ENCODE measurements at places on chromosomes 6 and 20.
A peak's percentile ranks its signal among the peaks of the same experiment; 100 is the strongest.

DNA sequence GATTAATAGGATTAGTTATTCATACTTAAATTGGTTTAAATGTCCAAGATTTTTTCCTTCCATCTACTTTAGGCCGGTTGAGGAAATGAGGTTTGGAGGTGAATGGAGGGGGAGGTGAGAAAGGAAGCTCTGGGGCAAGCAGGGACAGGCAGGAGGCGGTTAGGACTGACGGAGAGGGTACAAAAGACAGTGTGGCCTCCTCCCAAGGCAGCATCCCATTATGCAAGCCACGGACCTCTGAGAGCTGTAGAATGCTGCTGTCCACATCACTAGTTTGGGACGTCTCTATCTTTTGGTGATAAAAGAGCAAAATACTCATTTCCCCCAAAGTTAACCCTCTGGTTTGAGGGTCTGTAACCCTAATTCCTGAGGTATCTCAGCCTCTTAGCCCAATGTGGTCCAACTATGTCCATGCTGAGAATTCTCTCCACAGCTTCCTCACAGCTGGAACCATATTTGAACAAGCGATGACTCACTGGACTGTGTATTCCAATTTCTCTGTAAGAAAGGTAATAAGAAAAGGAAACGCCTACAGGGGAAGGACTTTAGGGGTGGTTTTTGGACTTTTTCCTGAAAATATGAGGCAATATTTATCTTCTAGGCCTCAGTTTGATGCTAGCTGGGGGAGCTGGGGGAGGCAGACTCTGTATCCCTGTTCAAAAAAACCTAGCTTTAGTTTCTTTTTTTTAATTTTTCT lies 172.2 kb downstream of the TFAP2B start:
- H3K36me3 ChIP-seq: no peaks in the 10 kb centered on the region
- DNase-seq: no peak
- no peak overlapping the region for H3K27ac ChIP-seq
- H3K4me1 ChIP-seq: no peaks in the 10 kb centered on the region
- H3K27me3 ChIP-seq: no peaks in the 10 kb centered on the region

- peaks cover 65% of the 10 kb centered on the region for H3K27me3 ChIP-seq
- H3K27ac ChIP-seq: no peak overlapping the region
- no peaks in the 10 kb centered on the region for H3K36me3 ChIP-seq
- DNase-seq: no peak
- peaks cover 7% of the 10 kb centered on the region for H3K4me1 ChIP-seq
- no peak overlapping the region for H3K4me3 ChIP-seq
Observed at GRCh38 chr20:50446351-50447101, 63.7 kb upstream of the PTPN1 start.

DNA sequence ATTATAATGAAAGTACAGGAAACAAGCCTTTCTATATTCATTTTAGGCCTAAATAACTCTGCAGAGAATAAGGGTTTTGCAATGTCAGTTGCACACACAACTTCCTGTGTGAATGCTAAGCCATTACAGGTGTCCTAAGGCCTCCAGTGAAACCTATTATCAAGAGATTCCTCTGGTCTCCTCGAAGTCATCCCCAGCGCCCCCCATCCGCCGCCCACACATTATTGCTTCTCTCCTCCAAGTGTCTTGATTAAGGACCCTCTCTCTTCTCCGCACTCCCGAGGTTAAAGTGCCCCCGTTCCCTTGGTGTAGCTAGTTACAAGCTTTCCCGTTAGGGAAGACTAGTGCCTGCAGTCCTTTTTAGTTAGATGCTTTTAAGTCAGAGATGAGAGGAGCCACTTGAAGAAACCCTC lies 1.3 kb downstream of the HIVEP2 start:
- peaks cover 56% of the 10 kb centered on the region for H3K4me1 ChIP-seq
- peaks cover 50% of the 10 kb centered on the region for H3K36me3 ChIP-seq
- peak overlapping the region; percentile 96 for H3K4me3 ChIP-seq
- peak overlapping the region; percentile 99 for H3K27ac ChIP-seq

DNA sequence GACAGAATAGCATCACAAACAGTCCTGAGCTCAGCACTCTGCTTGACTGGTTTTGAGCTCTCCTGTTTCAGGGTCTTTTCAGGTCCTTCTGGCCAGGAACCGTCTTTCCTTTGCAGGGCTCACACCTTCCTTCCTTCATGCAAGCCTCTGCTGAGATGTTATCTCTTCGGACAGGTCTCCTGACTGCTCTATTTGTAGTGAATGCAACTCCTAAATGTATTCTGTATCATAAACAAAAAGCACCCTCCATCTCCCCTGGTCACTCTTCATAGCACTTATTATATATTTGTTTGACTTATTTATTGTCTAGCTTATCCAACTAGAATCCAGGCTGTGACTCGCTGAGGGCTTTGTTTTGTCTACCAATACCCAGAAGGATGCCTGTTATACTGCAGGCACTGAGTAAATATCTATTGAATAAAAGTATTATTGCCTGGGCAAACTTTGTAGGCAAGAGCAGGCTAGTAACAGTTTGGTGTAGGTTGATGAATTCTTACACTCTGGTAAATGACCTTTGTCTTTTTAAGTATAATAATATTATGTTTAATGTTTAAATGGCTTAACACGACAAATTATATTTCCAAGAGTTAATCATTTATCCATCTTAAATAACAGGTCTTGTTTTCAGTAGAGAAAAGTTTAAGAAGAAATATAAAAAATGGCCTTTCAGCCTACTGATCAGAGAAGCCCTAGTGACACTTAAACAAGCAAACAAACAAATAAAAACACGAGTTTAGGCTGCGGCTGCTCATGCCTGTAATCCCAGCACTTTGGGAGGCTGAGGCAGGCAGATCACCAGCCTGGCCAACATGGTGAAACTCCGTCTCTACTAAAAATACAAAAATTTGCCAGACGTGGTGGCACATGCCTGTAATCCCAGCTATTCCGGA lies 199.7 kb downstream of the BCAS1 start:
- peaks cover 59% of the 10 kb centered on the region for H3K4me1 ChIP-seq
- no peak for DNase-seq
- H3K27ac ChIP-seq: no peak overlapping the region
- peaks cover 19% of the 10 kb centered on the region for H3K36me3 ChIP-seq

- no peak for DNase-seq
- no peak overlapping the region for H3K27ac ChIP-seq
- peaks cover 53% of the 10 kb centered on the region for H3K36me3 ChIP-seq
- H3K27me3 ChIP-seq: no peaks in the 10 kb centered on the region
Observed at GRCh38 chr6:82196161-82196560, 51.4 kb downstream of the IBTK start.

DNA sequence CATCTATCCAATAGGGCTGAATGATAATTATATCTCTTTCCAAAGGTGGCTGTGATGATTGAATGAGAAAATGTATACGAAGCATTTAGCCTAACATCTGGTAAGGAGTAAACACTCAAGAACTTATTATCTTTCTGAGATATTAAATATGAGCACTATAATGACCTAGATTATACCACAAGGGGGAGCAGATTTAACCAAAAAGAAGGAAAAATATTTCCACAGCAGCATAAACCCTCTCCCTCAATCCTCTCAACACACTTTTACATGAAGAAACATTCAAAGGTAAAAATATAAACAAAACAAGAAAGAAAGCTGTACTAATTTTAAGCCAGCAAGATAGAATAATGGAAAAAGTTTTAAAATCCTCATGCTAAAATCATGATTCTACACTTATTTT lies 68.4 kb downstream of the SHPRH start:
- no peaks in the 10 kb centered on the region for H3K27me3 ChIP-seq
- H3K4me3 ChIP-seq: no peak overlapping the region
- peaks cover 11% of the 10 kb centered on the region for H3K36me3 ChIP-seq
- no peaks in the 10 kb centered on the region for H3K4me1 ChIP-seq

DNA sequence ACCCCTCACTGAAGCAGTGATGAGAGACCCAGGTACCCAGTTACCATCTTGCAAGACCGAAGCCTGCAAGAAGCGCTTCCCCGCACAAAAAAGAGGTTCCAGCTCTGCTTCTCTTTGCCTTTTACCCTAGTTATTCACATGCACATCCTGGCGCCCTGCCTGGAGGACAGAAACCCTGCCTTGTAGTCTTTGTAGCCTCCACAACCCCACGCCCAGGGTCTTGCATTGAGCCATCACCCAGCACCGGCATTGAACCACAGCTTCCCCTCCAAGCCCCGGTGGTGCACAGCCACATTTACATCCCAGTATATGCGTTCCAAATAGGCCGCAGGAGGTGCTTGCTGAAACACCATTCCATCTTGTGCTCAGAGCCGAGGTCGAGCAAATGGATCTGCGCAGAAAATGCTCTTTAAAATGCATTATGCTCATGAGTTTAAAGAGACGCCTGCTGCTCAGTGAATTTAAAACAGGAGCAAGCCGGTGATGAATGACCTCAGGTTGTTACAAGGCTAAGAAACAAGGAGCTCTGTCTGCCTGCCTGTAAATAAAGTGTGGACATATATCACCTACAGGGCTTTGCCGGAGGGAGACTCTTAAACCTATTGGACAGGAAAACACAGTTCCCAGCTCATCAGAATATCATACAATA lies 61.7 kb downstream of the GNAS-AS1 start:
- no peaks in the 10 kb centered on the region for H3K36me3 ChIP-seq
- H3K4me1 ChIP-seq: no peaks in the 10 kb centered on the region
- H3K4me3 ChIP-seq: no peak overlapping the region
- no peak for DNase-seq
- H3K27ac ChIP-seq: no peak overlapping the region

GRCh38 chr20:41650231-41650948 lies 32.2 kb upstream of the CHD6 start:
- DNase-seq: no peak
- no peak overlapping the region for H3K27ac ChIP-seq

- DNase-seq: no peak
- H3K27me3 ChIP-seq: no peaks in the 10 kb centered on the region
- H3K36me3 ChIP-seq: no peaks in the 10 kb centered on the region
Observed at GRCh38 chr6:137102851-137103492, 58.2 kb upstream of the IL20RA start.

Data from central memory CD8-positive, alpha-beta T cell (primary cell).